ENCODE measurements at places on chromosomes 5 and 9. TPM values are rescaled to one million over a fixed set of nuclear protein-coding genes. Genes with fewer than 3 reads are reported as not detected.
A peak's percentile ranks its signal among the peaks of the same experiment; 100 is the strongest.

- peak overlapping the region; percentile 89 for H3K27ac ChIP-seq
- peak overlapping the region; percentile 43 for H3K4me3 ChIP-seq
- DNase-seq: peak; percentile 76
- peaks cover 28% of the 10 kb centered on the region for H3K4me1 ChIP-seq
- no peaks in the 10 kb centered on the region for H3K36me3 ChIP-seq
These were observed 9.7 kb upstream of the RIOK2 start for GRCh38 chr5:97192580-97193354.

GRCh38 chr9:137657606-137658005, 38.8 kb downstream of the EHMT1 start:
- no peak for DNase-seq
- no peaks in the 10 kb centered on the region for H3K36me3 ChIP-seq
- no peaks in the 10 kb centered on the region for H3K4me1 ChIP-seq
- H3K27me3 ChIP-seq: no peaks in the 10 kb centered on the region
- no peak overlapping the region for H3K27ac ChIP-seq
- H3K4me3 ChIP-seq: no peak overlapping the region

MYO10 gene
- total RNA-seq: 116 TPM

PCA3 gene
- not detected for total RNA-seq

GRCh38 chr5:56446728-56447127, 213.6 kb upstream of the ANKRD55 start:
- peaks cover 37% of the 10 kb centered on the region for H3K4me1 ChIP-seq
- H3K4me3 ChIP-seq: no peak overlapping the region
- H3K36me3 ChIP-seq: no peaks in the 10 kb centered on the region
- peak overlapping the region; percentile 79 for H3K27ac ChIP-seq
- DNase-seq: no peak

CCDC183 gene
- total RNA-seq: 5.3 TPM
